Left lobe of liver (tissue), 2 donors: ENCODE measurements at places on chromosomes 1 and 21.

- no peak for DNase-seq
These were observed 549.9 kb downstream of the PTPRU start for GRCh38 chr1:29786195-29786594.

DNA sequence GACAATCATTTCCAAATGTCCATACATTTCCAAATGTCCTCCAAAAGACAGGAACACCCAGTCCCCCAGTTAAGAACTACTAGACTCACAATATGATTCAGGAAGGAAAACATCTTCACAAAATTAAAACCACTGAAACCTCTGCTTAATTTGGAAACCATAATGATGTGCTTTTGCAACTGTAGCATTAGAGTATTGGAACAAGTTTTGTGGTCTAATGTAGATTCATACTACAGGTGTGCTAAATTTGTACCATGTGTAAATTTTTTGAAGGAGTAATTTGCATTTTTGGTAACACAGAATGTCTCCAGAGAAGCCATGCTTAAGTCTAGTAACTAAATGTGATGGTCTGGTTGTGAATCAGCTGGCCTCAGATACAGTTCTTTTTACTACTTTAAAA is 129.6 kb downstream of the DPYD start:
- DNase-seq = no peak

DNA sequence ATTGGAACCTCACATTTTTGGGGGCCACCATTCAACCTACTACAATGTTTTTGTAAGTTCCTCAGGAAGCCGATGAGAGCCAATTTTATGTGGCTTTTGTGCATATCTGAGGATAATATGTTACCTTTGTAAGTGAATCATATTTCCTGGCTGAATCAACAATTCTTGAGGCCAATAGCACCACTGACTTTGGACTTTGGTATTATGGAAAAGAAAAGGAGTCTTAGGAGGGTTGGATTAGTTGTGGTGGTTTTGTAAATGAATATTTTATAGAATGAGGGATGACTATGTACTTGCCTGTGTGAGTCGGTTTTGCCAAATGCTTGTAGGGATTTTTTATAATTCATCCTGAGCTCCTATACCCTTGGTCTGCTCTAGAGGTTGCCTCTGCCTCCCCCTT is 181.5 kb upstream of the HMGB4 start:
- no peak for DNase-seq

DNA sequence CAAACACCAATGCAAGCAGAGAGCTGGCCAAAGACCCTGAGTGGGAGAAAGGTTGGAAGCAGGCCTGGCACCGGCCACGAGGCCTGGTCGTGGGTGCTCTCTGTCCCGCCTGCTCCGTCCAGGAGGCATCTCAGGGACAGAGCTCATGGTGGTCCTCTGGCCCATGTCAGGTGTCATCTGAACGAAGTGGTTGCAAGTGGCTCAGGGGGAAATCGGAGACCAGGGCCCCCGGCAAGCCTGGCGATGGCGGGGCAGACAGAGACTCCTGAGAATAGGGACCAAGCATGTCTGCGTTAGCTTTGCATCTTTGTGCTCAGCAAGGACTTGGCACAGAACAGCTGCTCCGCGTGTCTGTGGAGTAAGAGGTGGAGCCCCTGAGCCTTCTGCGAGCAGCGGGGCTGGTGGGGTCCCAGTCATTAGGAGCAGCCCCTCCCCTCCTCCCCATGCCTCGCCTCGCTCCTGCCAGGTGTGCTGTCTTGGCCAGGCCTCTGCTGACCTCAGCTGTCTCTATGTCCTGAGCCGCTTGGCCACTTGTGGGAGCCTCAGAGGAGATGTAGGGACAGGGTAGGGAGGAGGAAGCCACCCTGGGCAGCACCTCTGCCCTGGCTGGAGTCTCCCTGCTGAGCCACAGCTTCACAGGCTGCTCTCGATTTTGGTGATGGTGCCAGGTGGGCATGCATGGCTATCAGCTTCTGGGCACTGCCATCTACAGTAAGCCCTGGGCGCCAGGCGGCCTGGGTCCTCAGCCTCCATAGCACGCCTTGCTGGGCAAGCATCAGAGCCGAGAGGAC is 362.9 kb upstream of the VAMP3 start:
- DNase-seq = peak; percentile 26

GRCh38 chr1:30132602-30133286 is 590.6 kb downstream of the MATN1 start:
- no peak for DNase-seq

DNA sequence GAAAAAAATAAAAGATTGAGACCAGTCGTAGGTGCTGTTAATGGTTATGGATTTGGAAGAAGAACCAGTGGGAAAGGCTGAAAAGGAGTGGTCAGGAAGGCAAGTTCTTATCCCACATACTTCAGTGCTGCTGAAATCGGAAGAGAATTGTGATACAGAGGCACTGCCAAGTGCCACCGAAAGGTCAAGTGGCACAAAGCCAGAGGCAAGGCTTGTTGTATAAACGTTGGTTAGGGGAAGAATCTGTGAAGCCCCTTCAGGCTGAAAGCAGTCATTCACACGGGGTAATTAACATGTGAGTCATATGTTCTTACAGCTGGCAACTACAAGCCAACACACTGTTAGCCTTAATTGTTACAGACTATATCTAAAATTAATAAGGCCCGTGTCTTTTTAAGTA is 48.8 kb downstream of the ZBTB40 start:
- peak; percentile 63 for DNase-seq

GRCh38 chr21:25953659-25954058 is 216.9 kb downstream of the APP start:
- no peak for DNase-seq
